ENCODE measurements at places on chromosomes 7 and 10.

DNA sequence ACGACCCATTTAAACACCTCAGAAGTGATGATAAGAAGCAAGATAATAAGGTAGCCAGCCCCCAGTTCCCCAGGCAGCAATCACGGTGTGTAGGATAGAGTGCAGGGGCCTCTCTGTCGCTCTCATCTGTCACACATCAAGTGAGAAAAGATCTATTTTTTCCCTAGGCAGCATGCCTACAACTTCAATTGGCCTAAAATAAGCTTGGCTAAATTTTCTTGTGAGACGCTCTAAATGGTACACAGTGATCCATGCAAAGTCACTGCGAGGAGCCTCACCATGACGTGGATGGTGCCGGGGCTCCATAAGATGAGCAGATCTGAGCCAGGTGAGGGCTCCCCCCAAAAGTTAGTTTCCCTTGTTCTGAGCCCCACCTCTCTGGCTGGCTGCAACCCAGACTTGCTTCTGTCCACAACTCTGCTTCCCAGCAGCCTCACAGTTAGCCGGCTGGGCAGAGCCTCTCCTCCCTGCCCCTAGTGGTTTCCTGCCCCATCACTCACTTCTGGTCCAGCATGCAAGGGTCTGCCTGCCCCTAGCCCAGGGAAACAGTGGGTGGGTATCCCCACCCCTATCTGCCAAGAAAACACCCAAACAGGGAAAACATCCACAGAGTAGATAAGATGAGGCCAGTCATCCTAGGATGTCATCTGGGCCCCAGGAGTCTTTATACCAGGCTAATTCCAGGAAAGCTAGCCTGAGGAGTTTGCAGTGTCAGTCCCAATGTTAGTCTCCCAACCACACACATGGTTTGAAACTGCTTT is 342.1 kb downstream of the GRID1 start:
- DNase-seq = no peak

- DNase-seq = no peak
These were observed 513 bp downstream of the TMEM178B start for GRCh38 chr7:141074162-141074991.

DNA sequence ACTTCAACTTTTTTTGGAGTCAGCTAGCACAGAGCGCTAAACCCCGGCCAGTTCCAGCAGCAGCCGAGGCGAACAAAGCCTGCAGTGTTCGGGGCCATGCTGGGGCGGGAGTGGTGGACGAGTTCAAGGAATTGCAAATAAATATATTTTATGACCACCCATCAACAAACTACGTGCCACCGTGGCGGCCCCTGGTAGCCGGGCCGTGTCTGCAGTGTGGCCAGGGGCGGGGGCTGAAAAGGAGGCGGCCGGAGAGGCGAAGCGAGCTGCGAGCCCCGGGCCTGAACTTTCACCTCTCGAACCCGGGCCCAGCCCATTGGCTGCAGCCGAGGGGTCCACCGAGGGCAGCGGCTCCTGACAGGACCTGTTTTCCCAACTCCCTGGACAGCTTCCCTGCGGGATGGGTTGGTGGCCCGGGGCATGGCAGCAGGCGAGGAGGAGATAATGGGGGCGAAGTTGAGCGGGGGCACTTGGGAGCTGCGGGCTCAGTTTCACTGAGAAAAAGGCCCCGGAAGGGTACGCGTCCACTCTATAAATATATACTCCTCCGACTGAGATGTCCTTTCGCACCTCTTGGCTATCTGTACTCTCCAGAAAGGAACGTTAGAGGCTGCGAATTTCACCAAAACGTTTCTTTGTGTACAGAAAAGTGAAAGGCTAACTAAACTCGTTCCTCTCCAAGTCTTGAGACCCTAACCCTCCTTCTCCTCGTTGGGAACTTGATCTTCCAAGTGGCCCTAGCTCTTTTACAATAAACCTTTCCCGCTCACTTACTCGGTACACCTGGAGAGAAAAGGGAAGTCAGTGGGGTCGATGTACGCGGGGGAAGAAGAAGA is 164.6 kb upstream of the PPP1R3A start:
- no peak for DNase-seq

GRCh38 chr7:14995774-14996173 is 93.2 kb upstream of the DGKB start:
- DNase-seq = no peak

DNA sequence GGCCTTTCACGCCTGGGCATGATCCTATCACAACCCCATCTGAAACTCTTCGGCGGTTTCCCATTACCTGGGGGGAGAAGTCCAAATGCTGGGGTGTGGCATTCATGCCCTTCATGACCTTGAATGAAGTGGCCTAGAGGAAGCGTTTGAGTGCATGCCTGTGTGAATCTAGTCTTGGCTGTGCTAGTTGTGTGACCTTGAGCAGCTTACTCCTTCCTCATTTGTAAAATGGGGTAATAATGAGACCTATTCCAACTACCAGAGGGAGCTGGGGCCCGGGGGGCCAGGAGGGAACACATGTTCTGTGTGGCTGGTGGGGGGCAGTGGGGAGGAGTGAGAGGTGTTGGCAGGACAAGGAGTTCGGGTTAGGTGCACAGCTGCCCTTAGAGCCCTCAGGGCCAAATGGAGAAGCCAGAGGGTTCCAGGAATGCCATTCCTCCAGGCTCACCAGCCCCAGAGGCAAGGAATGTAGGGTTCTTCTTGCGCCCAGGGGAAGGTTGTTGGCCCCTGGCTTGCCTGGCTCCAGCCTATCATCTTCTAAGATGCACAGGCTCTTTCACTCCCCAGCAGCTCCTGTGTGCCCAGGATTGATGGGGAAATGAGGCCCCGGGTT is 21.3 kb upstream of the TBRG4 start:
- DNase-seq = no peak

- no peak for DNase-seq
These were observed 88.6 kb downstream of the RNF216 start for GRCh38 chr7:5692845-5693278.

DNA sequence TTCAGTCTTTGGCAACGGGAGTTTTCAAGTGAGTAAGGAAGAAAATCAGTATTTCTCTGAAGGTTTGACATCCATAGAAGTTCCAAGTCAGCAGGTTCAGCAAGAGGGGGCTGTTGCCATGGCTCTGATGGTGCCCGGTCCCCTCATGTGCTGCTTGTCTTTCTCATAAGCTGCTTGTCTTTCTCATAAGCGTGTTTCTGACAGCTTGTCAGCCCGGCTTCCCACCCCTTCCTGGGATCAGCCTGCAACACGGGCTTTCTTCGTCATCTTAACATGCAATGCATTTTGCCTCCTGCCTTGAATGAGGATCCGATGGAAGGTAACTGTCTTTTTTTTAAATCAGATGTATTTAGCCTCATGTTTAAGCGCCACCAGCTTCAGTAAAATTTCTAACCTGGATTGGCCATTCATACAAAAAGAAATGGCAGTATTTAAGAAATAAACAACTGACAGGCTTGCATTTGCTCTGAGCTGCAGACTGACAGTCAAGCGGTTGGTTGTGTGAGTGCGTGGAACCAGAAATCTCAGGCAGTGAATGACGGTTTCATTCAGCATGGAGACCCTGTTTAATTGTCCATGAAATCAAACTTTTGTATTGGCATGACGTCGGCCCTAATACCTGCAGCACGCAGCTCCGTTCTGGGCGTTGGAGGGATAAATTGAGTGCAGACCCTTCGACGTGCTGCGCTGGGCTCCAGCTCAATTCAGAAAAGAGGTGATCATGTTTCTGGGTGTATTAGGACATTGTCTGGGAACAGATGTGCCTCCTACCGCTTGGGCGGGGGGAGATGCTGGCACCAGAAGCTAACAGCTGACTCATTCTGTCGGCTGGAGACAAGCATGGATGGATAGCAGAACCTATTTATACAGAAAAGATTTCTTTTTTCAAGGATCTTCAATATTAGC is 454.7 kb upstream of the FOXK1 start:
- no peak for DNase-seq

- DNase-seq = no peak
These were observed 2.4 kb upstream of the CNOT4 start for GRCh38 chr7:135512135-135512887.

DNA sequence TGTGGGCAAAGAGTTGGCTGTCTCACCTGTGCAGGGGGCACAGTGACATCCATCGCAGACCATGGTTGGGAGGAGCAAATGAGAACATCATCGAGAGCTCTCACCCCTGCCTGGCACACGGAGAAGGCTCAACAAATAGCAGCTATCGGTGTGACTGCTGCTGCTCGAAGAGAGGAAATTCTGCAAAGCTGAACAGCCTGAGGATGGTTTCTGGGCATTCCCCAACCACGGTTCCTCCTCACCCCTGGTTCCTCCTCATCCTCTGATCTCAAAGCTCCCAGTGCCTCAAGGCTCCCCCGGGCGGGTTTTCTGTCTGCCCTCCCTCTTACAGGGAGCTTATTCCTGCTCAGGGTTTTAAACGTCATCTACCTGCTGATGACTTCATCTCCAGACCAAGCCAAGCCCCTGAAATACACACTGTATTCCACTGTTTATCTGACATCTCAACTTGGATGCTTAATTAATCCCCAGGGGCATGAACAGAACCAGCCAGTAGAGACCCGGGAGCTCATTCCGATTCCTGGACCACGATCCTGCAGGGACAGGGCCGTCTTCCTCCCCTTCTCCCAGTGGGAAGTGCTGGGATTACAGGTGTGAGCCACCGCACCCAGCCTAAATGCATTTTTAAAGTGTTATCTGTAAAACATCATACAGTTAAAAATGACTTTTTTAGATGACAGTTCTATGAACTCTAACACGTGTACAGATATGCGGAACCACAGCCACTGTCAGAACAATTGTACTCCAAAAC is 19.5 kb upstream of the NOM1 start:
- DNase-seq = no peak
